Activated T-cell treated with anti-CD3 and anti-CD28 coated beads, Interleukin-2, amount 50 U/mL, for 48 hours (primary cell): ENCODE measurements at places on chromosomes 7 and 10.

GRCh38 chr7:122013065-122013464 lies 131.0 kb downstream of the AASS start:
- no peak for DNase-seq

GRCh38 chr7:41809940-41810576 lies 107.2 kb upstream of the INHBA start:
- DNase-seq = no peak

GRCh38 chr7:2894118-2894940 lies 50.2 kb upstream of the GNA12 start:
- DNase-seq = peak; percentile 84

DNA sequence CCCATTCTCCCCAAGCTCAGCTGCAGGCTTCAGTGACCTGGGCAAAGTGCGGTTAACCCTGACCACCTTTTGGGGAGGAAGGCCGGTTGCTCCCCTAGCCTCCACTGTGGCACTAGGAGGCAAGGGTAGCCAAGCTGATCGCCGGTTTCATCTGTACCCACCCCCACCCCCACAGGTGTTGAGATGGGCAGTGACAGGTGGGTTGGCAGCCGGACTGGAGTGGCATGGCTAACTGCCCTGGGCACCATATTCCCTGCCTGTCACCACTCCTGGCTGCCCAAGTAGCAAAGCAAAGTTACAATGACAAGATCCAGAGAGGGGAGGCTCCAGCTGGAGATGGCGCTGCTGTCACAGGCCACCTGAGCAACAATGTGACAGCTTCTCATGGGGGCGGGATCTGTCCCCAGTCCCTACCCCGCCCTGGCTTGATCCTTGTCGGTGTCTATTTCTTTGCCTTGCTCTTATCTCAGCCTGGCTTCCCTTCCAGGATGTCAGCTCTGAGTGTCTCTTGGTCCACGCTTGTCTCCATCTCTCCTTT lies 27.0 kb upstream of the BMS1 start:
- DNase-seq = no peak

DNA sequence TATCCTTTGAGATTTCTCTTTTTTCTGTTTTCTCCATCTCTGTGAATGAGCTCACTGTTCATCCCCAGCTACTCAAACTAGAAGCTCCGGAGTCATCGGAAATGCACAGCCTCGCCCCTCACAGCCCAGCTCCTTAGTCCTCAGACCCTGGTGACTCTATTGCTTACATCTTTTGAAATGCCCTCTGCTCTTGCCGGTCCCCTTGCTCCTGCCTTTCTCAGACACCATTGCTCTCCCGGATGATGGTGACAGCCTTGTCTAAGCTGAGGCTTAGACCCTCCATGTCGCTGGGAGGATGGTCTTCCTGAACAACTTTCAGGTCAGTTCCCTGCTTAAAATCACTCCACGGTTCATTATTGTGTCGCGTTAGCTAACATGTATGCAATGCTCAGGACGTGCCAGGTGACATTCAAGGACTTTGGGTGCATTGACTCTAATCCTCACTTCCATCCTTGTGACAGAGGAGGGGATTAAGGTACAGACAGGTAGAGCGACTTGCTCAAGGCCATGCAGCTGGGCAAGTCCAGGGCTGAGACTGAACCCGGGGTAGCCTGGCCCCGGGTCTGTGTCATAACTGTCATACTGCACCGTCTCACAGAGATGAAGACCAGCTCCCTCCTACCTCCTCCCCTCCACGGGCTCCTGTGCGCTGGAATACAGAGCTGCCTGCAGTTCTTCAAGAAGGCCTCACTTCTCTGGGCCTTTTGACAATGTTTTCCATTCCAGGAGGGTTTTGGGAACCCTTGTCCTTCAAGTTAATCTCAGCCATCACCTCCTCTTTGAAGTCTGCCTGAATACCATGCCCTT lies 4.3 kb upstream of the UCMA start:
- no peak for DNase-seq

DNA sequence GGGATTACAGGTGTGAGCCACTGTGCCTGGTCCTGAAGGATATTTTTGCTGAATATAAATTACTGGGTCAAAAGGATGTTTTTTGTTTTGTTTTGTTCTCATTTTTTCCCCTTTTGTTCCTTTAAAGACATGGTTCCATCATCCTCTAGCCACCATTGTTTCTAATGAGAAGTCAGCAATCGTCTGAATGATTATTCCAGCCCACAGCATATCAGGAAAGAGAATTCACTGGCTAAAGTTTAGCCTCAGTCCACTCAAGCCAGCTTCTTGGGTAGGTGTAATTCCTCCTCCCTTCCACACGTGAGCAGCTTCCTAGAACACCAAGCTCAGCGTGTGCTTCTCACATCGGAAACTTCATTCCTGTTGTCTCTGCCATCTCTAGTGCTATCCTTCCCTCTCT lies 112.8 kb upstream of the INSIG1 start:
- no peak for DNase-seq

- DNase-seq = no peak
Measured at GRCh38 chr7:151411551-151411950, 1.7 kb upstream of the WDR86 start.

GRCh38 chr7:64313740-64314491 lies at the start of gene ZNF736:
ZNF736 (plus strand) TSS chr7:64313961; CDS start chr7:64314151, 190 bp downstream.
- DNase-seq = peak; percentile 86

DNA sequence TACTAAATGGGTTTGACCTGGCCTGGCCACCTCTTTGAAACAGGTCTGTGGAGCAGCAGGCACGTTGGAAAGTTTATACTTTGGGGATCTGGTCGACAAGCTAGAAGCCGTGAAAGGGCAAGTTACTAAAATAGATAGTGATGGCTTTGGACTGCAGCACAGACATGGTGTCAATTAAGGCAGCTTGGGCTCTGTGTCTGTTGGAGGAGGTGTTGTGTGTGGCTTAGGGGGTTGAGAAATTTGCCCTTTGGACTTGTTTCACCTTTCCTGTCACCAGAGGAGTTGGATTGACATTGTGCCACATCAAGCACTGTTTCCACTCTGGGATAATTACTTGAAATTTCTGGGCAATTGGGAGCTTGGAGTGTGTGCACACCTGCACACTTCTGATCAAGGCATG lies 251.8 kb upstream of the MKI67 start:
- no peak for DNase-seq

DNA sequence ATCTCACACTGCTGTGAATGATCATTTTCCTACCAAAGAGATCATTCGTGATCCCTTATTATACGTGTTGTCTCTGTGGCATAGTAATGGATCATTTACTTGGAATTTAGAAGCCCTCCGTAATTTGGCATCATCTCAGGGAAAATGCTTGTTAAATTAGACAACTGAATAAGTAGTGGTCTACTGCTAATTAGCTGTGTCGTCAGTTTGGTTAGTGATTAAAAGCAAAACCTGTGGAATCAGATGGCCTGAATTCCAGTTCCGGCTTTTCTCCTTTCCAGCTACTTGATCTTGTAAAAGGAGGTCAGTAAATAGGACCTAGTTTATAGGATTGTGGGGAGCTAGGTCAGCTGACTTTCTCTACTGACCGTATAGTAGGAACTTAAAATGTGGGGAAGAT lies 65.6 kb downstream of the RBM33 start:
- no peak for DNase-seq

DNA sequence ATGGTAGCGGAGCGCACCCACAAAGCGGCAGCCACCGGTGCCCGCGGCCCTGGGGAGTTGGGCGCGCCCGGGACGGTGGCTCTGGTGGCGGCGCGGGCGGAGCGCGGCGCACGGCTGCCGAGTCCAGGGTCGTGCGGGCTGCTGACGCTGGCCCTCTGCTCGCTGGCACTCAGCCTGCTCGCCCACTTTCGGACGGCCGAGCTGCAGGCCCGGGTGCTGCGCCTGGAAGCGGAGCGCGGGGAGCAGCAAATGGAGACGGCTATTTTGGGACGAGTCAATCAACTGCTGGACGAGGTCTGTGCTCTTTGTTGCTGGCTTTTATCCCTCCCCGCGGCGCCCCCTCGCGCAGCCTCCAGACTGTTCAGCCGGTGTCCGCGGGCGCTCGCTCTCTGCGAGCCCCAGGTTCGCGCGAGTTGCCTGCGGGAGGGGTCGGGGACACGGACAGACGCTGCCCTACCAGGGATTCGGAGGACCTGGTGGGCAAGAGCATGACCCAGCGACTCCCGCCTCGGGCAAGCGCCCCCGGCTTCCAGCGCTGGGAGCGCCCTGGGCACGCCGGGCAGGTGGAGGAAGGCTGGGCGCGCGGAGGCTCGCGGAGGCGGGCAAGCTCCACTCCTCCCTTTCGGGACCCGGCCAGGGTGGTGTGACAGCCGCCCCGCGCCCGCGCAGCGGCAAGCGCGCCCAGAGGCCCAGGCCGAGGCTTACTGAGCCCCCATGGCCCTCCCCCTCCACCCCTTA lies 887 bp downstream of the COL13A1 start:
- peak; percentile 22 for DNase-seq

- no peak for DNase-seq
Measured at GRCh38 chr7:52540041-52540440, 495.4 kb upstream of the POM121L12 start.

GRCh38 chr7:120735791-120736190 lies 122.2 kb downstream of the TSPAN12 start:
- no peak for DNase-seq

DNA sequence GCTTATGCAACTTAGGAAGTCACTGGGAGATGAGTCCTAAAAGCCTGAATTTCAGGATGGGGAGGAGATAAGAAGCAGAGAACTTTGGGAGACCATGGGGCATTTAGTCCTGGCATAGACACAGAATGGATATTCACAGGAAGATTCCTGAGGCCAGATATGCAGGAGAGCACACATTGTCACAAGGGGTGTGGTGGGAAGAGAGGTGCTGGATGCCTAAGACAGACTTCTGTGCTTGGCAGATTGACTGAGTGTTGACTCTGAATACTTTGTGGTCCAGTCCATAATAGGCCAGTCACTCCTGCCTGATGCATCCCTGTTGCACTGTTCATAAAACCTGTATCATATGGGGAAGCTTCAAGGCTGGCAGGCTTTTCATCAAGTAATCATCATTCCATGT lies 18.5 kb downstream of the SRI start:
- no peak for DNase-seq

- peak; percentile 24 for DNase-seq
Measured at GRCh38 chr10:77926566-77927401, at the start of gene DLG5. DLG5 (minus strand) TSS chr10:77926755; CDS start chr10:77926520, 235 bp downstream.

DNA sequence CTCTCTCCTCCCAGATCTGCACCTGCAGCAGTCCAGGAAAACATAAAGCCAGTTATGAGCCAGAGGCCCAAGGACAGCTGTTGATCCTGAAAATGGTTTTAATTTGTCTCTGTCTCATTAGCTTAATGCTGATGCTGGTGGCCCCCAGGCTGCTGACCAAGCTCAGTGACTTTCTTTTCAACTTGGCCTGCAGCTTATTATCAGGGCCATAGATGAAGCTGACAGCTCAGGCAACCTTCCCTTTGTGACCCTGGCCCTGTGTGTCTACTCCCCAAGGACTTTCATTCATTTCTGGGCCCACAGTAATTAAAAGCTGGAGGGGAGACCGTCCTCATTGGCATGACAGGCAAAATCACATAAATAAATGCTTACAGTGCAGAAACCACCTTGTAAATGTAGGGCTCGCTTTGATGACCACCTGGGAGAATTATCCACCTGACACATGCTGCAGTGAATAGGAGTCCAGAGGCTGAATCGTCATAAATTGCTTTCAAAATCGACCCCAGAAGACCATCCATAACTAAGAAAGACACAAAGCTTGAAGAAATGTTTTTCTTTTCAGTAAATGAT lies 138.5 kb downstream of the NPY start:
- DNase-seq = no peak

DNA sequence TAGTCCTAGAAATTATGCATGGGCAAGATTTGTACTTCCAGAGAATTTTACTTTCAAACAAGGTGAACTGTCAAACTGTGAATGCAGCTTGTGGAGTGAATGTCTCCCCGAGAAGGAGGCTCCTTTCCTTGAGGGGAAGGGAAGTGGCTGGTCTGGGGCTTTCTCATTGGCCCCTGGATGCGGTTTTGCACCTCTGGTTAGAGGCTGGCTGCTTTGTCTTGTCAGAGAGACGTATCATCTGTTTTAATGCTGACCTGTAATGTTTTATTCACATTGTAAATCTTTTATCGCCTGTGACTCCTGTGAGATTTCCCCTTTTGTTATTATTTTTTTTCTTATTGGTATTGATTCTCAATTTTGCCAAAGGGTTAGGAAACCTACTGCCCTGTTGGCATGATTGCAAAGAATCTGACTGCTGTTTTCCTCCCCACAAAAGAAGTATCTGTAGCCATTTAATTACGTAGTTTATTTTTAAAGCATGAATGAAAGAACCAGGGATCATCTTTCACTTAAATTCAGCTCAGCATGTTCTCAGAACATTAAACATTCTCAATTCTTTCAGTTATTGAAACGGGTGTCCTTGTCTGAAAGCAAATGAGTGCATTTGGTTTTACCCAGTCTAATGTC lies 238.3 kb upstream of the NFE2L3 start:
- no peak for DNase-seq

GRCh38 chr10:99656199-99657064 lies 2.9 kb upstream of the ENTPD7 start:
- no peak for DNase-seq

GRCh38 chr7:56256108-56256507 lies 139.9 kb upstream of the NUPR2 start:
- DNase-seq = no peak

DNA sequence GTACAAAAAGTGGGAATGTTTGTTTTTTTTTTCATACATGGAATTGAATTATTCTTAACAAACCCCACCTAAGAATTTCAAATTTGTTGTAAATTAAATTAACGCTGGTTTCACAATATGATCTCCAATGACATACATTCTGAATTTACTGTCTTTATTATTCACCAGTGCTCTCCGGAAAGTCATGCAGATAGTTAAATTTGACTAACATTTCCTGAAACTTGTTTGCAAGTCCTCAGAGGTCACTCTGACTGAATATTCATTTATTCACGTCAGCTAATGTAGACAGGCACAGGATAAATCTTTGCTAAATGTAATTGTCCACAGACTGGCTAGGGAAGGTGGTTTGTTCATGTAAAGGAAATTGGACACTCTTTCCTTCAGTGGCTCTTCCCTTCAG lies 730.4 kb downstream of the PHTF2 start:
- DNase-seq = no peak

- no peak for DNase-seq
Measured at GRCh38 chr7:51067258-51067657, 249.4 kb downstream of the COBL start.

DNA sequence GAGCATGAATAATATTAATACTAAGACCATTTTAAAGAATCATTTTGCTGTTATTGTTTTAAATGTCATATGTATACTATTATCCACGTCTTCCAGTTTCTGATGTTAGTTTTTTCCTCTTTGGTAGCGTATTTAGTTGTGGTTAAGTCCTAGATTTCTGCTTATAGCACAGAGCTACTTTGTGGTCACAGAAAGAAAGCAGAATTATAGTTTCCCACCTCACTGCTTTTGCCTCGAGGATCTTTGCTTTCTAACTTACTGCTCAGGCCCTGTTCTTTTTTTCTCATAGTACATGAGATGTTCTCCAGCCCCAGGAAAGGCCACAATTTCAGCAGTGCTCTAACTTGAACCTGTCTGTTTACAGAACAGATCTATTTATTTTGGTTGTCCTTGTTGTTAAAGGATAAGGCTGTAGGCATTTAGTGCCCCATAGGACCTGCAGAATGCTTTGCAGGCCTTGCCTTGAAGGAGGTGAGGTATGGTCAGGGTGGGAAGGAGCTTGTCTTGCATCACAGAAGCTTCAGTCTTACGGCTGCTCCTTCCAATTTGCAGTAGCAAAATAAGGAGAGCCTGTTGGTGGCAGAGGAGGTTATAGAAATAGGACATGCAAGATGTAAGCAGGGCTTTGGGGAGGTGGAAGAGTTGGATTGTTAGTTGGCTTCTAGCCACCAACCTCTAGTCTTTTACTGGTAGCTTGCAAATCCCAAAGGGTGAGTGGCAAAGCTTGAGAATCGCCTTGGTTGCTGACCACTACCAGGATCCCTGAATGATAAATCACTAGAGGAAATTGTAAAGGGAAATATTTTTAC lies 129.1 kb downstream of the LRRC4 start:
- no peak for DNase-seq
